Endothelial cell (in vitro differentiated cells): ENCODE measurements at places on chromosomes 5 and 9. TPM values are rescaled to one million over a fixed set of nuclear protein-coding genes. Genes with fewer than 3 reads are reported as not detected.

Gene BTNL3
- total RNA-seq = 0.36 TPM

- peaks cover 4% of the 10 kb centered on the region for H3K27me3 ChIP-seq
- no peaks in the 10 kb centered on the region for H3K36me3 ChIP-seq
- peaks cover 2% of the 10 kb centered on the region for H3K4me1 ChIP-seq
- DNase-seq = no peak
- H3K27ac ChIP-seq = no peak overlapping the region
- H3K4me3 ChIP-seq = no peak overlapping the region
Measured at GRCh38 chr9:19485193-19485592, 76.4 kb downstream of the ACER2 start.

- no peak overlapping the region for H3K27ac ChIP-seq
- peaks cover 15% of the 10 kb centered on the region for H3K4me1 ChIP-seq
- H3K4me3 ChIP-seq = no peak overlapping the region
- no peak for DNase-seq
Measured at GRCh38 chr9:249025-249424, 34.4 kb downstream of the DOCK8 start.

GRCh38 chr9:130780865-130781504 is 54.1 kb upstream of the ABL1 start:
- no peak overlapping the region for H3K4me3 ChIP-seq
- DNase-seq = no peak
- peaks cover 11% of the 10 kb centered on the region for H3K4me1 ChIP-seq
- peaks cover 2% of the 10 kb centered on the region for H3K27me3 ChIP-seq

DNA sequence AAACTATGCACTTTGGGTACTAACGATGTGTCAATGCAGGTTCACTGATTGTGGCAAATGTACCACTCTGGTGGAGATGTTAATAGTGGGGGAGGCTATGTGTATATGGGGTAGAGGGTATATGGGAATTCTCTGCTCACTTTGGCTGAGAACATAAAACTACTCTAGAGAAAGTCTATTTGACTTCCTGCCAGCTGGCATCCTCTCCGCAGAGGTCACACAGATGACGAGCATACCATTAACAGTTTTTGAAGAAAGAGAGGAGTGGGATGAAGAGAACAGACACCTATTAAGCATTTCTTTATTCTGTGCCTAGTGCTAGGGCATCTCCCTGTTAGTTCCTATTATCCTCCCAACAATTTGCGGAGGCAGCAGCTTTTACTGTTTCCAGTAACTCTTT is 58.4 kb upstream of the TRIM32 start:
- H3K27ac ChIP-seq = no peak overlapping the region
- peaks cover 1% of the 10 kb centered on the region for H3K27me3 ChIP-seq
- H3K4me1 ChIP-seq = no peaks in the 10 kb centered on the region

- no peak overlapping the region for H3K27ac ChIP-seq
- peaks cover 12% of the 10 kb centered on the region for H3K36me3 ChIP-seq
- H3K4me3 ChIP-seq = no peak overlapping the region
- peaks cover 3% of the 10 kb centered on the region for H3K27me3 ChIP-seq
- DNase-seq = no peak
Measured at GRCh38 chr9:14183001-14183400, 130.9 kb downstream of the NFIB start.

DNA sequence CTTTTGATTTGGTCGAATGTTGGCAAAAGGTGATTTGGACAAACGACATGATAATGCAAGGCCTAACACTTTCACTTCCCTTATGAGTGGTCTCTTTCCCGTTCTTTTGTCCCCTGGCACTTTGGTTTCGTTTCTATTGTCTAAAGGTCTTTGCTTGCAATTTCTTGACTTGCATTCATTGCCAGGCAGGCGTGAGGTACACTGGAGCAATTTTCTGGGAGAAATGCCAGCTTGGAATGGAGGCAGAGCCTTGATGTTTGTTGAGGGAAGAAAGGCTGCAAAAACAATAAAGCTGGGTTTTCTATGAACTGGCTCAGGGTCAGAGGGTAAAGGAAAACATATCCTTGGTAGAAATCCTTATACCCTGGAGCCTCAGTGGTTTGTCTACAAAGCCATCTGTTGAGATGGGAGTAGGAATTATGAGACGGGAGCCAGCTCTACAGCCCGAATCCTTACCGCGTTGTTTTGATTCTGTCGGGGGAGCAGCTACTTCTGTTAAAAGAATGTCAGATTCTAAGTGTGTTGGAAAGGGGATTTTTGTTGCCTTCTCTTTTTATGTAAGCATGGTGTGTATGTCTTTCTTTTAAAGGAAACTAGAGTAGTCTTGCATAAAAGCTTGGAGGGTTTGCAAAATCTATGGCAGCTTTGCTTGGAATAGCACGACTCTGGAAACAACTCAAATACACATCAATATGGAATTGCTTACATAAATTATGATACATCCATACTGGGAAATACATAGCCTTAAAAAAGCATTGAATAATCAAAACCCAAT is 158.9 kb downstream of the RMI1 start:
- no peaks in the 10 kb centered on the region for H3K36me3 ChIP-seq
- H3K4me3 ChIP-seq = peak overlapping the region; percentile 1

- peaks cover 4% of the 10 kb centered on the region for H3K36me3 ChIP-seq
- H3K4me3 ChIP-seq = no peak overlapping the region
- H3K27ac ChIP-seq = no peak overlapping the region
- peaks cover 4% of the 10 kb centered on the region for H3K4me1 ChIP-seq
- H3K27me3 ChIP-seq = peaks cover 2% of the 10 kb centered on the region
- DNase-seq = no peak
Measured at GRCh38 chr9:93099551-93100275, 3.7 kb downstream of the CARD19 start.

- H3K36me3 ChIP-seq = no peaks in the 10 kb centered on the region
- no peaks in the 10 kb centered on the region for H3K27me3 ChIP-seq
- H3K27ac ChIP-seq = no peak overlapping the region
- no peak for DNase-seq
Measured at GRCh38 chr5:22391956-22392355, 461.2 kb downstream of the CDH12 start.

Gene CYSRT1
- 1.4 TPM for total RNA-seq

Gene BHMT2
- not detected for total RNA-seq

- H3K27ac ChIP-seq = no peak overlapping the region
- no peak for DNase-seq
- H3K4me3 ChIP-seq = no peak overlapping the region
- no peaks in the 10 kb centered on the region for H3K27me3 ChIP-seq
- no peaks in the 10 kb centered on the region for H3K36me3 ChIP-seq
- H3K4me1 ChIP-seq = peaks cover 8% of the 10 kb centered on the region
Measured at GRCh38 chr5:83026930-83027687, 50.1 kb downstream of the TMEM167A start.

- H3K36me3 ChIP-seq = no peaks in the 10 kb centered on the region
- no peak overlapping the region for H3K27ac ChIP-seq
- DNase-seq = no peak
- H3K4me3 ChIP-seq = no peak overlapping the region
- H3K27me3 ChIP-seq = peaks cover 6% of the 10 kb centered on the region
- peaks cover 9% of the 10 kb centered on the region for H3K4me1 ChIP-seq
Measured at GRCh38 chr9:123468541-123468940, 112.5 kb downstream of the CRB2 start.

Gene CEL
- 4.2 TPM for total RNA-seq

Gene FRRS1L
- total RNA-seq = 0.03 TPM

Gene ARHGEF28
- 1.5 TPM for total RNA-seq

Gene LRRC14B
- total RNA-seq = not detected

- H3K4me3 ChIP-seq = no peak overlapping the region
- DNase-seq = peak; percentile 55
Measured at GRCh38 chr5:17190242-17190778, 27.1 kb upstream of the BASP1 start.

Gene LIX1
- 0.46 TPM for total RNA-seq
